NCI-H2029 treated with DMSO at 0.1 percent for 48 hours (cell line): ENCODE measurements at places on chromosomes 1 and 21.

DNA sequence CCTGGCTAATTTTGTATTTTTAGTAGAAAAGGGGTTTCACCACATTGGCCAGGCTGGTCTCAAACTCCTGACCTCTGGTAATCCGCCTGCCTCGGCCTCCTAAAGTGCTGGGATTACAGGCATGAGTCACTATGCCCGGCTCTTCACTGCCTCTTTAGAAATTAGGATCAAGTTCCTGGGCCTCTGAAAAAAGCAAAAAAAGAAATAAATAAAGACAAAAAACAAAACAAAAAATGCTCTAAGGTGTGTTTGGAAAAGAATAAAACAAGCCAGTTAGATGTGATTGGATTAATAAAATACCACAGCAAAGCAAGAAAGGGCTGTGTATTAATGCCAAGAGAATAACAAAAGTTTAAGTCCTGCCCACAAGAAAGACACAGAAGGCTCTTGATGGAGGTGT is 4.2 kb upstream of the ABCB10 start:
- no peak for DNase-seq

- DNase-seq, result no peak
These were observed 65.2 kb downstream of the PLPPR5 start for GRCh38 chr1:98939471-98939870.

GRCh38 chr1:151713044-151713443 is 3.6 kb downstream of the CELF3 start:
- DNase-seq, result no peak

GRCh38 chr21:38544661-38545060 is 46.4 kb upstream of the ERG start:
- no peak for DNase-seq

- DNase-seq, result no peak
These were observed 9.2 kb downstream of the IKBKE start for GRCh38 chr1:206479183-206480125.

- no peak for DNase-seq
These were observed 38.3 kb downstream of the ECE1 start for GRCh38 chr1:21251773-21252471.

DNA sequence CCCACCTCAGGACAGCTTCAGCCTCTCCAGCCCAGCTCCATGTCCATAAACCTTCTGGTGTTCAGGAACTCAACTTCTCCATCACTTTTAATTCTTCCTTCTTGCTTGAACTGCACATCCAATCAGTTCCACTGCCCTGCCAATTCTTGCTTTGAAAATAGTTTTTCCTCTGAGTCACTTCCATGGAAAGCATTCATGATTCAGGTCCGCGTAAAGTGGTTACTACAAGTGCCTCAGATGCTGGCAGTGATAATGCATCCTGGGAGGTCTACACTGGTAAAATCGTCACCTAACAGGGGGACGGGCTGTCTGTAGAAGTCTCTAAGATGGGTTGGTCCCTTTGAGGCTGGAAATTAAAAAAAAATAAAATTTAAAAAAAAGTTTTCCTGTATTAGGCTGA is 25.9 kb upstream of the RCAN1 start:
- no peak for DNase-seq

DNA sequence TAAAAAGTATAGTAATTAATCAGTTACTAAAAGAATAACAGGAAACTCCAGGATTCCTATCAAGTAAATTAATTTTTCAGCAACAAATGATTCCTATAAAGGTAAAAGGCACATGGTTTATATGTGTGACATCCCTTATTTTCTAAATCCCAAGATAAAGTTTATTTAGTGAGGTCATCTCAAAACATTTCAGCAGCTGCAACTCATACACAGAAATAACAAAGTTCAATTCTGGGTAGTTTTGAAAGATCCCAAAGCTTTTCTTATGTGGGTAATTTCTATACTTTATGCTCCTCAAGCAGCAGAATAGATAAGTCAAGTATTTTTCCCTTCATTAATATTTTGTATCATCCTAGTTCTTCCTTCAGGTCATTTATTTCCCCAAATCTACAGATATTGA is 117.7 kb downstream of the EIF4G3 start:
- no peak for DNase-seq

GRCh38 chr1:235776396-235776795 is 90.3 kb downstream of the LYST start:
- no peak for DNase-seq

GRCh38 chr1:67162954-67163353 is 3.3 kb upstream of the IL23R start:
- DNase-seq, result peak; percentile 11

- no peak for DNase-seq
These were observed 28.9 kb downstream of the CNST start for GRCh38 chr1:246595146-246595545.

GRCh38 chr1:116097626-116098025 is 13.6 kb upstream of the MAB21L3 start:
- no peak for DNase-seq

GRCh38 chr1:28954126-28954726 is 39.9 kb downstream of the EPB41 start:
- no peak for DNase-seq

DNA sequence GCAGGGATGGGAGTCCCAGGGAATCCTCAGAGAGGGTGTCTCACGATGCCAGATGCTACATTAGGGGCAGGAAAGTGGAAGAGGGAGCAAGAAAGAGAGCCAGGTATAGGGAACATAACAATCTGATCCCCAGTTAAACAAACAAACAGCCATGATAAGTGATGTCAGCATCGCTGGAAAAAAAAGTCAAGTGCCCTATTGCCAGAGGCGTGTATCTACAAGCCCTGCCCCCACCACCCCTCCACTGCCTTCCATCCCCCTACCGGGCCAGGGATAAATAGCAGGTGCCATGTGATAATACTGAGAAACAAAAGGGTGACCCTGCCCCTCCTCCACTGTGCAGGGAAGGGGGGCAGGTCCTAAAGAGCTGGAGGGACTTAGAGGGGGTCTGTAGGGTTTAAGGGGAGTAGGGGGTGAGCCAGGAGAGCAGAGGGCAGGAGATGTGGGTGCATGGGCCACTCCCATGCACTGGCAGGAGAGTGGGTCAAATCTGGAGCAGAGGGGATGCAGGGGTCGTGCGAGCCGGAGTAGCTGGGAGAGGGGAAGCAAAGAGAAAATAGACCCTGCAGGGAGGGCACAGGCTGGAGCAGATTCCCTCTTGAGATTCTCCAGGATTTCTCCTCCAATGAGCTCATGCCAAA is 3.4 kb downstream of the SLC26A9 start:
- peak; percentile 83 for DNase-seq

GRCh38 chr1:172719694-172720138 is 60.8 kb downstream of the FASLG start:
- no peak for DNase-seq

DNA sequence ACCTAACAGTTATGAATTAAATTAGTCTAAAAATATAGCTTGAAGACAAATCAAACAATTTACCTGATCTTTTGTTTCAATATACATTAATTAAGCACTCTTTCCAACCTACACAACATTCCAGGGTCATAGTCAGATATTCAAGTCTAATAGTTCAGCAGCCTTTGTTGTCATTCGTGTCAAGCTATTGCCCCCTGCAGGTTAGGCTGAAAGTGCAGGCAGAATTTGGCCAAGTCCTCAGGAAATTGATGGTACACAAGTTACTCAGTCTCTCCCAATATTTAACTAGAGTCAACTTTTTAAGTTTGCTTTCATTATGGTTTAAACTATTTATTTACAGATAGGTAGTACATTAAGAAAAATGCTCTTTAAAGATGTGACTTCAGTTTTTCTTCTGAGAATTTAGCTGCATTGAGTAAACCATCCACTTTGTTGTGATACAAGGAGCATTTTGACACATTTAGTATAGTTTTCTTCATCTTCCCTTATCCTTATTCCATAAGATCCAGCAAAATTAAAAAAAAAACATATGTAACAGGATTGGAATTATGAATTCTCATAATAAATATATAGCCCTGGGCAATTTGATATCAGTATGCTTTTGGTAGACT is 130.3 kb upstream of the DPYD start:
- peak; percentile 77 for DNase-seq

DNA sequence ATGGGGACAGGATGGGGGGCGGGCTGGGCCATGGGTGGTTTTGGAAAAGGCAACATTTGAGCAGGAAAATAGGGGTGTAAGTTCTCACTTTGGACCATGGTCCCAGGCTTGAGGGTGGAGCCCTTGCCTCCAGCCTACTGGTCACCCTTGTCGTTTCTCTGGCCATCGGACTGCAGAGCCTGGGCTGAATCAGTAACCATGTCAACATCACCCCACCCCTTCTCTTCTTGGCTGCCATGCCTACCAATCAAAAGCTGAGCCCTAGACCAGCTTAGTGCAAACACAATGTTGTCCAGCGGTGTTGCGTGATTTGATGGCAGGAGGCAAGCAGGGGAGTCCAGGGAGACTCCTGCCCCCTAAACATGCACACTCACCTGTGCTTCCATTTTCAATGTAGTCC is 231.0 kb upstream of the KAZN start:
- DNase-seq, result no peak

- DNase-seq, result peak; percentile 25
These were observed 34.7 kb upstream of the SCCPDH start for GRCh38 chr1:246689409-246690008.
